ENCODE measurements at places on chromosomes 12 and 14.

GRCh38 chr12:89768586-89769482 is 60.2 kb upstream of the ATP2B1 start:
- no peak for DNase-seq

GRCh38 chr12:127194176-127194575 is 1072.8 kb upstream of the TMEM132C start:
- DNase-seq: no peak

DNA sequence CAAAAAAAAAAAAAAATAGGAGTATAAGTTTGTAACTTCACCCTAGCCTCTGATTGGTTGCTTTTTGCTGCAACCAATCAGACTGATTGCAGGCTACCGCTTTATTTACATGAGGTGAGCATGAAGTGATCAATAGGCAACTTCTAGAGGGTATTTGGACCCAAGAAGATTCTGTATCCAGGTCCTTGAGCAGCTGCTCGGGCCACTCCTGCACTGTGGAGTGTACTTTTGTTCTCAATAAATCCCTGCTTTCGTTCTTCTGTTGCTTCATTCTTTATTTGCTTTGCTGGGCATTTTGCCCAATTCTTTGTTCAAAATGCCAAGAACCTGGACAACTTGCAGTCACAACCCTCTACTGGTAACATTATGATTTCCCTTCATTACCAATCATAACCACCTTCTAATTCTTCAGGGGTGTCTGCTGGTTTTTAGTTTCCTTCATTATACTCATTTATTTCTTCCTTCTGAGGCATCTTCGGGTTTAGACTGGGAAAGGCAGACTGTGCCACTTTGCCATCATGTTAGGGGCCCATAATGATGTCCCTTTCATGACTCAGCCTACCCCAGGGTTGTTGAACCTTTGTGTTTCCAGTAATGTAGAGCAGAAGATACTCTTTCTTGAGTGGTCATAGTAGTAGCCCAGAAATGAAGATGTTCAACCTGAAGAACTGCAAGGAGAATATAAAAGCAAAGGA is 43.4 kb upstream of the LIMA1 start:
- DNase-seq: no peak

DNA sequence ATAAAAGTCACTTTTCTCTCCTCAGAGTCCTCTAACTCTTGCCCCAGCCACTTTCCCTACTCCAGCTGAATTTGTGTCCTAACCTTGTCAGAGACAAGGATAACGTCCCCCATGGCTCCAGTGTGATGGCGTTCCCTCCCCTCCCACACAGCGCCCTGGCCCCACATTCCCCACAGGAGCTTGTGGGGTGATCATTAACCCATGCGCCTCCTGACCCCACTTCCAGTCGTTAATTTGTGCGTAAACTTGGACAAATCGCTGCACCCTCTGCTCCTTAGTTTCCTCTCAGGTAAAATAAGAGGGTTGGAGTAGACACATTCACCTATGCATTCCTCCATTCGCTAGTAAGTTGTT is 22.9 kb upstream of the BCDIN3D start:
- DNase-seq: no peak

- DNase-seq: no peak
These were observed 82.3 kb downstream of the CHGA start for GRCh38 chr14:93005135-93005813.

DNA sequence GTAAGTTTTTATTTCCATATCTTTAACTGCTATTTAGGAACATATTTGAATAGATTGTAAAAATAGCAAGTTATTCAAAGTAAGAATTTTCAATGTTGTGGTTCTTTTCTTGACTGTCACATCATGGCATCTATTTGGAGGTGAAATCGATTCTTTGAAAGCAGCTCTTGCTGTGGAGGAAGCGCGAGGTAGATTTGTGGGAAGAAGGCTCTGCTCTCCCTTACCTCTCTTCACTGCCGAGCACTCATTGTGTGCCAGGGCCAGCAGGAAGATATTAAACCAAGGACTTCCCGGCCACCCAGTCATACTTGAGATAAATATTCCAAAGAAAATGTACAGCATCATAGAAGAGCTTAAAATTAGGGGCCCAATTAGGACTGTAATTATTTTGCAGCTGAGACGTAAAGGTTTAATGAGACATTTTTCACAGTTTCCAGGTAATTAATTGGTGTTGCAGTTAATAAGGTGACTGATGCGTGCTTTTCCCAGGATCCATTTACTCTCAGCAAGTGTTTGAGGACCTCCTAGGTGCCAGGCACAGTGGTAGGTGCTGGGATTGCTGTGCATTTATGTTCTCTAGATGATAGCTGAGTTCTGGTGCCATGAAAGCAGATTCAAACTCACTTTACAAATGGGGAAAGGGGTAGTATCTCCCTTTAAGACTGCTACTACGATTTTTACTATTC is 89.2 kb upstream of the DYNC1H1 start:
- no peak for DNase-seq

DNA sequence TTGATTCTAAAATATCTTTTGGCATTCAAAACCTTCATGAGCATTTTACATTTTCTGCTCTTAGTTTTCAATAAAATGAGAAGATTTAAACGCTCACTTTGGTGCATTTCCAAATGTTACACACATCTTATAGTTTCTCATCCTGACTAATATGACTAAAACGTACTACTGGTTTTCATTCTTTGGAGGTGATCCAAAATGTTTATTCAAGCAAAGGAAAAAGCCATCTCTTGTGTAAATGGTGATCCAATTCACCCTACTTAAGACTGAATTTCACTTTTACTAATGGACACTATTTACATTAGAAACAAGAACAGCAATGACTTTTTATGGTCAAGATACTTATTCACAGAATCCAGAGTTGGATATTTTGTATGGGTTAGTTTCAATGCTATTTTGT is 86.6 kb downstream of the KITLG start:
- no peak for DNase-seq

DNA sequence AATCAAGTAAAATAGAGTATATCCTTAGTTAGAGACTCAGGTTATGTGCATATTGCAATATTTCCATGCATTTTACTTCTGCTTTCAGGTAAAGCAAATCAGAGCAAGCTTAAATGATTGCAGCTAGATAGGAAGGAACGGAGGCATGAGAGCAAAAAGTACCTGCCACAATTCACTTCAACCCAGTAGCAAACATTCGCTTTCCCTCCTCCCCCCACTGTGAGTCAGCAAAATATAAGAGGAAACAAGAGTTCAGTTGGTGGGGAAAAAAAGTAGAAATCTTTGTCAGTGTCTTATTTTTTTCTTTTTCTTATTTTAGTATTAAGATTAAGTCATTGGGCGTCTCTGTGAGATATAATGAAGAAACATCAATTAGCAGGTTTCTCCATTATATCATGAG is 475.4 kb downstream of the NPAS3 start:
- no peak for DNase-seq

GRCh38 chr12:26749781-26750180 is 83.2 kb downstream of the ITPR2 start:
- DNase-seq: no peak

GRCh38 chr14:105185973-105186372 is 4.9 kb upstream of the NUDT14 start:
- DNase-seq: no peak

- DNase-seq: no peak
These were observed 289.0 kb upstream of the RPL10L start for GRCh38 chr14:46940611-46941010.

DNA sequence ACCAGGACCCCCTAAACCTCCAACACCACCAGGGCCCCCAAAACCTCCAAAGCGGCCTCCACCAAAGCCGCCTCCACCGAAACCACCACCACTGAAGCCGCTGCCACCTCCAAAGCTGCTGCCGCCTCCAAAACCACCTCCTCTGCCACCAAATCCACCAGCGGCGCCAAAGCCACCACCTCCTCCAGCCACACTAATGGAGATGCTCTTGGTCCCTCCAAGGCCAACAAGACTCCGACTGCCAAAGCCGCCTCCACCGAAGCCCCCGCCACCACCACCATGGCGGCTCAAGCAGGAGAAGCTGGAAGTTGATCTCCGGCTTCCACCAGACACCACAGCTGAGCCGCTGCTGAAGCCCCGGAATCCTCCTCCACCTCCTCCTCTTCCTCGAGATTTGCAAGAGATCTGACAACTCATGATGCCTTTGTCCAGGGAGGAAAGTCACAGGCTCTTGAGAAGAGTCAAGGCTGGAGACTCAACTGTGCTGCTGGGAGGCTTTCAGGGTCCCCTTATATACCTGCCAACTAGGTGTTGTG is at the start of gene KRT2:
Gene KRT2, minus strand, starts transcription at position 486 of the 536 bp plus-strand sequence. Its CDS starts 69 bp downstream, at position 417.
- no peak for DNase-seq

GRCh38 chr12:9751204-9752144 is 9.2 kb downstream of the CD69 start:
- peak; percentile 49 for DNase-seq

DNA sequence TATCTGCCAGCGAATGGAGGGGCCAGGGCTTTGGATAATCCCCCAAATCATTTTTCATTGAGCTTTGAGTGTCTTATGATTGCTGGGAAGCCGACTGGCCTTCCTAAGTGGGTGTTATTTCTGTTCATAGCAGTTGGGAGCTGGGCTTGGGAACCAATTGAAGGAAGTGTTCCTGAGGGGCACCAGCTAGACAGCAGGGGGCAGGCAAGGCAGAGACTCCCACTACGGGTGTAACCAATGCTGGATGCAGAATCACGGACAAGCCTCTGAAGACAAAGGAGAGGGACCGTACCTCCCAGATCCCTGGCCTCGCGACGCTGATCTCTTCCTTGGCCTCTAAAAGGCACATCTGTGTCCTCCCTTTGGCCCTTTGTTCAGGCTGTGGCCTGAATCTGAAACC is 149.0 kb upstream of the PRMT8 start:
- DNase-seq: peak; percentile 89

DNA sequence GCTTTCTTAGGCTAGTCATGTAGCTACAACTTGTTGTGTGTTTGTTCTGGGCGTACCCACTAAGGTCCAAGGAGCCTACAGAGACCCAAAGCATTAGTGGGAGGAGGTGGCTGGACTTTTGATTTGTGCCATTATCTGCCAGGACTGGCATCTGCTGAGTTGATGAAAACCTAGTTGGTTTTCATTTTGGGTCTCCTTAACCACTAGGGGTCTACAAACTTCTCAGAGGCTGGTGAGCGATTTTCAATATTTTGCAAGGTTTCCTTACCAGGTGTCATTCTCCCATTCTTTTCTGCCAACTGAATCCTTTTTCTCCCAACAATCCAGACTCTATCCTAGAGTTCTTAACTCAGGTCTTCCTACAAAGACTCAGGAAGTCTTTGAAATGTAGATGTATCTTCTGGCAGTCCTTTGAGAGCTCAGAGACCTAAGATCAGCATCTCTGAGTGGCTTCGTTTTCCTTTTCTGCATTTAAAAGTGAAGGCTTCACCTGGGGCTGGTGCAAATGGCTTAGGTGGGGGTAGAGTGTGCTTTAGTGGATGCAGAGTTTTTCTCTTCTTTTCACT is 150.0 kb upstream of the RMST start:
- no peak for DNase-seq

DNA sequence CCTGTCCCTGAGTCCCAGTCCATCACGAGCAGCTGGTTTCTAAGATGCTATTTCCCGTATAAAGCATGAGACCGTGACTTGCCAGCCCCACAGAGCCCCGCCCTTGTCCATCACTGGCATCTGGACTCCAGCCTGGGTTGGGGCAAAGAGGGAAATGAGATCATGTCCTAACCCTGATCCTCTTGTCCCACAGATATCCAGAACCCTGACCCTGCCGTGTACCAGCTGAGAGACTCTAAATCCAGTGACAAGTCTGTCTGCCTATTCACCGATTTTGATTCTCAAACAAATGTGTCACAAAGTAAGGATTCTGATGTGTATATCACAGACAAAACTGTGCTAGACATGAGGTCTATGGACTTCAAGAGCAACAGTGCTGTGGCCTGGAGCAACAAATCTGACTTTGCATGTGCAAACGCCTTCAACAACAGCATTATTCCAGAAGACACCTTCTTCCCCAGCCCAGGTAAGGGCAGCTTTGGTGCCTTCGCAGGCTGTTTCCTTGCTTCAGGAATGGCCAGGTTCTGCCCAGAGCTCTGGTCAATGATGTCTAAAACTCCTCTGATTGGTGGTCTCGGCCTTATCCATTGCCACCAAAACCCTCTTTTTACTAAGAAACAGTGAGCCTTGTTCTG is 41.6 kb downstream of the DAD1 start:
- DNase-seq: no peak

DNA sequence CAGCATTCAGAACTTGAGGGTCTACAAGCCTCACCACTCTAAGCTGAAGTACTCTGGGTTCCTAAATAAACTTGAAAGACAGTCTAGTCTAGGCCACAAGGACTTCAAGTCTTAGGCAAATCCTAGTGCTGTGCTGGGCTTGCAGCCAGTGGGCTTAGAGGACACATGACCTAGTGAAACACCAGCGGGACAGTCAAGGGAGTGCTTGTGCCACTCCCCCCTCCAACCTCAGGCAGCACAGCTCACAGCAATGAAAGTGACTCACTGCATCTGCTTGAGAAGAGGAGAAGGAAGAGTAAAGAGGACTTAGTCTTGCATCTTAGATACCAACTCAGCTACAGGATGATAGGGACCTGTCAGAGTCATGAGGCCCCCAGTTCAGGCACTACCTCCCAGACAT is 438.1 kb downstream of the IPO8 start:
- no peak for DNase-seq

- no peak for DNase-seq
These were observed 371.8 kb downstream of the BTG1 start for GRCh38 chr12:91773749-91774429.

DNA sequence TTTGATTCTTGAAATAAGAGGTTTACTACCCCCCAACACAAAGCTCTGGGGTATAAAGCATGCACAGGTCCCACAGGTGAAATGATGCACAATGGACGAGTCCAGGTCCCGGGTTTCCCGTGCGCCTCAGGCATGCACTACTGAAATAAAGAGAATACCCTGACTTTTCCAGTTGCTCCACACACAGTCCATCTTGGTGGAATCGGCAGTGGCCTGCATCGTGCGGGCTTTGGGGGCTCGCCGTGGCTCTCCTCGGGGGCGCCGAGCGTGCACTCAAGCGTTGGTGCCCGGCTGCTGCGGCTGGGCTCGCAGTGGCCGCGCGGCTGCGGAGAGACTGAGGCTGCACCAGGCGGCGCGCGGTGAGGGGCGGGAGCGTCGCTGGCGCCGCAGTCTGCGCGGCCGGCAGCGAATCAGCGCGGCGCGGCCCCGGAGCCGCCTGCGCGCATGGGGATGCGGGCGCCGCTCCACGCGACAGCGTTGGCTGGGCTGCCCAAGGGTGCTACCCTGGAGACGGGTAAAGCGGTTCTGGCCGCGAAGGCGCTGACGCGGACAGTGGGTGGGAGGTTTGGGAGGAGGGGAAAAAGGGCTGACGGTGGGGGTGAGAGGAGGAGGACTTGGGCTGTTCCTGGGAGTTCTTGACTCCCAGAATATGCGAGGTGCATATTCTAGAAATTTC is 53.8 kb upstream of the CCDC175 start:
- DNase-seq: peak; percentile 13

GRCh38 chr12:126776026-126776655 is 1490.8 kb upstream of the TMEM132C start:
- DNase-seq: no peak

- no peak for DNase-seq
These were observed 297.2 kb downstream of the ADGRD1 start for GRCh38 chr12:131250951-131251315.

DNA sequence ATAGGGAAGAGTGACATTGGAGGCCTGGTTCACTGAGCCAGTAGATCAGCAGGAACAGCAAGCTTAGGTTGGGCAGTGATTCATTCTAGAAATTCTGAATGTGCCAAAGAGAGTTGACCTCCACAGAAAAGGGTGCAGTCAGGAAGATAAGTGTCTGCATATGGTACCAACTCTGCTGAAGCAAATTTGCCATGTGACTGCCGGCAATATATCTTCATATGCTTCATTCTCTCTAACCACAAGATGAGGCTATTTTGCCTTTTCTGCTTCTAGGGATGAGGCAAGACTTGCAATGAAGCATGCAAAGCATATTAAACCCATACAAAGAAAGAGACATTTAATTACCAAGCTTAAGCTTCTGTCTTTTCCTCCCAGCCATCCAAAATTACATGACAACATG is 13.6 kb downstream of the CCDC198 start:
- DNase-seq: no peak

Measured in NCI-H1694 treated with DMSO at 0.1 percent for 48 hours (cell line).